ENCODE measurements at places on chromosomes 2 and 18. TPM values are rescaled to one million over a fixed set of nuclear protein-coding genes. Genes with fewer than 3 reads are reported as not detected.
A peak's percentile ranks its signal among the peaks of the same experiment; 100 is the strongest.

The CMPK2 gene
- total RNA-seq: 0.31 TPM

The EVX2 gene
- total RNA-seq: not detected

The ABCG5 gene
- total RNA-seq: not detected

The DLX1 gene
- not detected for total RNA-seq

The SERPINB11 gene
- not detected for total RNA-seq

The EGR4 gene
- not detected for total RNA-seq

The LYG2 gene
- not detected for total RNA-seq

The MAPK4 gene
- 3.2 TPM for total RNA-seq

The FKBP1B gene
- total RNA-seq: 50.8 TPM

DNA sequence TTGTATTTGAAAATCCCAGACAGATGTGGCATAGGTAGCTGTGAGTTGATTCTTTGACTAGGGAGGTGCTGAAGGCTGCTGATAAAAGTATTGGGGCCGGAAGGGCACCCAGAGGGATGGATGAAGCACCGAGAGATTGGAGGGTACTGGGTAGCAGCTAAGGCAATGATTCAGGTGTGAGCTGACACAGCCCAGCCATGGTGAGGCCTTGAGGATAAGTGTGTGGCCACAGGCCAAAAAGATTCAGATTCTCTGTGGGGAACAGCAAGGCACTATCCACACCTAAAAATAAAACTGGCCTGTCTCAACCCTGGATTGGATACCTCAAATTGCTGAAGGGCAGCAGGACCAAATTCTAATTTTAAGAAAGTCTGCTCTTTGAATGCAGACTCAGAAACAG is 35.2 kb downstream of the RDH14 start:
- DNase-seq: no peak

- no peak for DNase-seq
Measured at GRCh38 chr2:45678791-45679348, 27.4 kb downstream of the PRKCE start.

DNA sequence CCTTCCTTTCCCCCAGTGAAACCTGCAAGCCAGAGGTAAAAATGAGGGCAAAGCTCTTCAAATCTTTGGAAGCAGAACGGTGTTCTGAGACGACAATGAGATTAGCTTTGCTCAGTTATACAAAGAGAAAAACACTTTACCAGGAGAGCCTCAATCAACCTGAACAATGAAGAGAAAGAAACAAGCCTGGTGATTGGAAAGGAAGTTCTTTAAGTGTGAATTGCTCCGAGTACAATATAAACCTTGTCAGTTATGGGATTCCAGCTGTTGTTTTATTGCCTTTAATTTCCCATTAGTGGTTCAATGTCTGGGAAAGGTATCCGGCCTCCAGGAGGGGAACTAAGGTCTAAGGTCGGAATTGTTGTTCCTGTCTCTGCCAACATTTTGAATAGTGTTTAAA is 901.6 kb downstream of the EPHA4 start:
- DNase-seq: no peak

DNA sequence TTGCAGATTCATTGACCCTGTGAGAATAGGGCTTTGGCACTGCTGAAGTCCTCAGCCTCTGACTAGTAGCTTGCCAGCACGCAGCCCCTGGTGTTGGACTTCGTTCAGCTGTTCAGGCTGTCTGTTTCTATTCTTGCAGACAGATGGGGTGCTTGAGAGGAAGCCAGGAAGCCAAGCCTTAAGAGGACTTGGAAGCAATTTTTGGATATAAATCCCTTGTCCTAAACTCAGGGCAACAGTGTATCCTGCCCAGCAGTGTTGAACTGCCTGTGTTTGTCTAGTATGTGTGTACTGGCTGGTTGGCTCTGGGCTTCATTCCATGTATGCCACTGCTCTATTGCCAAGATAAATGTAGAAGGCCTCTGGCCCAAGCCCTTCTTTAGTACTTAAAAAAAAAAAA is 108.6 kb downstream of the COMMD1 start:
- DNase-seq: no peak

DNA sequence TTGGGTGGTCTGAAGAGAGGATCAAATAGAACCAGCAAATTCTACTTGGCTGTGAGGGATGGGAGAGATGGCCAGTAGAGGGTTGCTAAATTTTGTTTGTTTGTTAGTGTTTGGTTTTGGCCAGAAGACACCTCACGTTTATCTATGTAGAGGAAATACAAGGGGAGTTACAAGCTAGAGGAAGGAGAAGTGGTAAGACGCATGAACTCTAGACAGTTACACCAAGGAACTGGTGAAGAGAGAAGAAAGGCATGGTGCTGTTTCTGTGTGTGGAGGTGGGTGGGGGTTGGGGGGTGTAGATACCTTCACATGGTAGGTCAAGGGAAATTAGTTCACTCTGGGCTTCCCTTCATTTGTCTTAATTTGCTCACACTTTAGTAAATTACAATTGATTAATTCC is 25.6 kb downstream of the RASGRP3 start:
- DNase-seq: no peak

DNA sequence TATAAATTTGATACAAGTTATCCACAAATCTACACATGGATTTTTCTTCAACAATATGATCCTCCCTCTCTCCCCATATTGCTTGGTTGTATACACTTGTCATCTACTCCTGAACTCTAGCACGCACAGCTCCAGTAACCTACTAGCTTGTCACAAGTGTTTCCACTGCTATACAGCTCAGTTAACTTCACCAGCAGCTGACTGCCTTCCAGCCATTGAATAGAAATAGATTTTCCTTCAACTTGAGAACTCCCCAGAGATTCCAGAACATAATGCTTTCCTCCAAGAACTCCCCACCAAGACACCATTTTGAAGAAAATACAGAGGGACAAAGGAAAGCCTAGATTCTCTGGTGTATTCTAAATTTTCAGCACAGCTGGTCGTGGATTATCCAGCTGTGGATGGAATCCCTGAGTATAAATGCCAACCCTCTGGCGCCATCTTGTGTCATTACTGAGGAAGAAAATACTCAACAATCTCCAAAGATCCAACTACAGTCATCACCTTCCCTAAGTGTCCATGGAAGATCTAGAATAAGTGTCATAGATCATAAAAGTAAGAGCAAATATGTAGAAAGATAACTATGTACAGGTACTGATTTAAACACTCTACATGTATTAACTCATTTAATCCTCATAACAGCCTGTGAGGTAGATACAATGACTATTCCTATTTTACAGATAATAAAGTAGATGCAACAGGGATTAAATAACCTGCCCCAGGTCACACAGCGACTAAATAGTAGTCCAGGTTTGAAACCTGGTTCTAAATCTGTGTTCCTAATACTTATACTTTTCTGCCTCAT is 156.7 kb downstream of the ARHGAP28 start:
- DNase-seq: no peak

DNA sequence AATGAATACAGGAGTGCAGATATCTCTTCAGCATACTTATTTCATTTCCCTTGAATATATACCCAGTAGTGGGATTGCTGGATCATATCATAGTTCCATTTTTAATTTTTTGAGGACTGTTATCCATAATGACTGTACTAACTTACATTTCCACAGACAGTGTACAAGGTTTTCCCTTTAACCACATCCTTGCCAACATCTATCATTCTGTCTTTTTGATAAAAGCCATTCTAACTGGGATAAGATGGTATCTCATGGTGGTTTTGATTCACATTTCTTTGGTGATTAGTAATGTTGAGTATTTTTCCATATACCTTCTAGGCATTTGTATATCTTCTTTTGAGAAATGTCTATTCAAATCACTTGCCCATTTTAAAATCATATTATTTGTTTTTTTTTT is 325.2 kb downstream of the CYP26B1 start:
- no peak for DNase-seq

- DNase-seq: no peak
Measured at GRCh38 chr2:184444217-184444616, 154.1 kb upstream of the ZNF804A start.

- no peak for DNase-seq
Measured at GRCh38 chr2:19839438-19839837, 62.3 kb downstream of the TTC32 start.

GRCh38 chr2:222912117-222912516 is 51.3 kb downstream of the ACSL3 start:
- DNase-seq: no peak

- no peak for DNase-seq
Measured at GRCh38 chr2:178392215-178392614, 58.8 kb downstream of the PRKRA start.

DNA sequence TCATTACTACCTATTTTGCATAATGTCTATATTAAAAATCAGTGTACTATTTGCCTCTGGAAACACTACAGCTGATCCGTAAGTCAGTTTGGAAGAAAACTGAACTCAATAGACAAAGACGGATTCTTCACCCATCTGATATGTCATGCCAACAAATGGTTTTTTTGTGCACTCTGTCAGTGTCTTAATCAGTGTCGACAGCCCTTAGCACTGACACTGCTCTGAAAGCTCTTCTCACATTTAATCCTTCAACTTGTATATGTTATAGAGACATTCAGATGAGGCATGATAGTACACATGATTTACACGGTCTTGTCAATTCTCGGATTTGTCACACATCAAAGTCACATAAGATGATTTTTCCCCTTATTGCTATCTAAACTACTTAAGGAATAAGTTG is 347.5 kb upstream of the GALNT5 start:
- DNase-seq: no peak

GRCh38 chr2:234169674-234170073 is 119.2 kb downstream of the SPP2 start:
- no peak for DNase-seq

DNA sequence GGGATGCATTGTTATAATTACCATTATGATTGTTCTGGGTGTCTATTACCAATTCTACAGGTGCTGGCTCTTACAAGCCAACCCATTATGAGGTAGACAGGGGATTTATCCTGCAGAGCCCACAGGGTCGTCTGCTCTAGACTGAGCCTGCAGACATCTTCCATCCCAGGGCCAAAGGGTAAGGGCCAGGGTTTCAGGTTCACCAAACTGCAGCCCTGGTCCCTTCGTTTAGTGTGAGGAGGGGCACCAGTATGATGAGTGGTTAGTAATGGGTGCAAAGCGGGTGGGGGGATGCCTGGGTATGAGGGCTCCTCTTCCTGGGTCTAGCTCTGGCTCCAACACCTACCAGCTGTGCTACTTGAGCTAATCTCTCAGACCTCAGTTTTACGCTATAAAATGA is 1.2 kb upstream of the ARID5A start:
- no peak for DNase-seq

- DNase-seq: peak; percentile 17
Measured at GRCh38 chr18:76126327-76126726, 368.7 kb downstream of the ZNF516 start.

- DNase-seq: no peak
Measured at GRCh38 chr2:59366288-59366687, 1125.2 kb upstream of the FANCL start.

- no peak for DNase-seq
Measured at GRCh38 chr18:10398571-10398970, 55.9 kb upstream of the APCDD1 start.

GRCh38 chr2:84938194-84938879 is 32.6 kb upstream of the KCMF1 start:
- no peak for DNase-seq

DNA sequence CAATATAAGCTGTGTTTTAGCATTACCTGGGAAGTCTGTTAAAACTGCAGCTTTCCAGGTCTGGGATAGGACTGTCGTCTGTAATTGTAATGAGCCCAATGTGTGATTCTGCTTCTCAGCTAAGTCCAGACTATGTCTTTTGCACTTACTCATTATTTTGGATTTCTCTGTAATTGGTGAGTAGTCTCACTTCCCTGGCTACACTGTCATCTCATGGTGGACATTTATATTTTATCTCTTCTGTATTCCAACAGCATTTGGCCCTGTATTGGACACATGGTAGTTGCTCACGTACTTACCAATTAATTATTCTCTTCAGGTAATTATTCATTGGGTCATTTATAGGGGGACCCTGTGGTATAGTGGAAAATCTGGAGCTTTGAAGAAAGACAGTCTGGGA is 28.0 kb downstream of the LHCGR start:
- no peak for DNase-seq

- DNase-seq: no peak
Measured at GRCh38 chr18:46260016-46260878, 156.1 kb downstream of the HAUS1 start.

DNA sequence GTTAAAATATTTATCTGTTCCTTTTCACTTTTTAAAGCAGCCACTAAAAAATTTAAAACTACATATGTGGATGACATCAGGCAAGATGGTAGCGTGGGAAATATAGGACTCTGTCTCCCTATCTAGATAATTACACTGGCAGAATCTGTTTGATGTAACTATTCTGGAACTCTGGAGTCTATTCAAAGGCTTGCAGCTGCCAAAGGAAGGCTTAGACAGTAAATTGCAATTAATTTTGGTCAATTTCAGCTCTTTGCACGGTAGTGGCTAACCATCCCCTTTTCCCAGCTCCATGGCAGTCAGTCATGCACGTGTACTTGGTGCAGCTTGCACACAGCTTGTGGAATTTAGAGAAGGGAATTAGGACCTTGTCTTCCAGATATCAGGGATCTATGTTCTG is 135.2 kb downstream of the RAB3GAP1 start:
- DNase-seq: no peak

DNA sequence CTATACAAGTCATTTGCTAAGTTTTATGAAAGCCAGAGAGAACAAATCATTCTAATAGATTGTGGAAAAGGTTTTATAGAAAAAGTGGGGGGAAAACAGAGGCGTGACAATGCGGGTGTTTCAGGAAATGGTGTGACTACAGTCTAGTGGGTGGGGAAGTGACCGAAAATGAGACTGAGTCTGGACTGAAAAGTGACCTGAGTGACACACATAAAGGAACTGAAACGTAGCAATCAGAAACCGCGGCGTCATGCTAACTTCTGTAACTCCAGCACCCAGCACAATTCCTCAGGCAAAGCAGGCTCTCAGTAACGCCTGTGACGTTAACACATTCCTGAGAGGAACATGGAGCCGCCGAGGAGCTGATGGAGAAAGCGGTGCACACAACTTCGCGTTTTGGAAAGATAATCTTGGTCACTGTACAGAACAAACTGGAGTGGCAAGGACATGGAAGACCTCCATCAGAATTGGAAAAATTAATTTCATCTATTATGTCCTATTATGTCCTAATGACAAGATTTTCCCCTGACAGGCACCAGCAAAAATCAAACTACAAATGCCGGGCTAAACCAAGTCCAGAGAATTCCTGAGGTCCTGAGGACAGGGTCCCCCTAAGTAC is 1.4 kb upstream of the CD226 start:
- no peak for DNase-seq

DNA sequence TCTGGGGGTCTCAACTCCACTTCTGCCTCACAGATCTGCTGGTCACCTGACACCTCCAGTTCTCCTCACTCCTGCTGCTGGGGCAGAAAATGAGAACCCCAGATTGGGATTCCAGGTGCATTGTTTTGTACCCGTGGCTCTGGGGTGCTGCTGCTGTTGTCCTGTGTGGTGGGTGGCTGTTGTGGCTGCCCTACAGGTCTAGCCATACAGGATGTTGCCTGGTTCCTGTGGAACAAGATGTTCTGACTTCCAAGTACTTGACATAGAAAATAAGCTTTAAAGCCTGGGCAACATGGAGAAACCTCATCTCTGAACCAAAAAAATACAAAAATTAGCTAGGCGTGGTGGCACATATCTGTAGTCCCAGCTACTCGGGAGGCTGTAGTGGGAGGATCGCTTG is 38.1 kb downstream of the CHRNA1 start:
- no peak for DNase-seq

GRCh38 chr2:198476007-198476406 is 671.6 kb downstream of the PLCL1 start:
- DNase-seq: no peak

GRCh38 chr18:23137788-23138216 is 2.5 kb downstream of the CABLES1 start:
- no peak for DNase-seq

GRCh38 chr18:46134920-46135675 is 30.9 kb downstream of the HAUS1 start:
- no peak for DNase-seq

GRCh38 chr2:48790407-48791170 is 35.1 kb upstream of the LHCGR start:
- no peak for DNase-seq

Measured in H1 (cell line).